ENCODE measurements at places on chromosomes 3 and 15. TPM values are rescaled to one million over a fixed set of nuclear protein-coding genes. Genes with fewer than 3 reads are reported as not detected.

- DNase-seq = no peak
- H3K36me3 ChIP-seq = no peaks in the 10 kb centered on the region
- no peaks in the 10 kb centered on the region for H3K4me1 ChIP-seq
- no peak overlapping the region for H3K27ac ChIP-seq
- no peak overlapping the region for H3K4me3 ChIP-seq
Observed at GRCh38 chr3:95595416-95596075, 1218.8 kb upstream of the EPHA6 start.

DNA sequence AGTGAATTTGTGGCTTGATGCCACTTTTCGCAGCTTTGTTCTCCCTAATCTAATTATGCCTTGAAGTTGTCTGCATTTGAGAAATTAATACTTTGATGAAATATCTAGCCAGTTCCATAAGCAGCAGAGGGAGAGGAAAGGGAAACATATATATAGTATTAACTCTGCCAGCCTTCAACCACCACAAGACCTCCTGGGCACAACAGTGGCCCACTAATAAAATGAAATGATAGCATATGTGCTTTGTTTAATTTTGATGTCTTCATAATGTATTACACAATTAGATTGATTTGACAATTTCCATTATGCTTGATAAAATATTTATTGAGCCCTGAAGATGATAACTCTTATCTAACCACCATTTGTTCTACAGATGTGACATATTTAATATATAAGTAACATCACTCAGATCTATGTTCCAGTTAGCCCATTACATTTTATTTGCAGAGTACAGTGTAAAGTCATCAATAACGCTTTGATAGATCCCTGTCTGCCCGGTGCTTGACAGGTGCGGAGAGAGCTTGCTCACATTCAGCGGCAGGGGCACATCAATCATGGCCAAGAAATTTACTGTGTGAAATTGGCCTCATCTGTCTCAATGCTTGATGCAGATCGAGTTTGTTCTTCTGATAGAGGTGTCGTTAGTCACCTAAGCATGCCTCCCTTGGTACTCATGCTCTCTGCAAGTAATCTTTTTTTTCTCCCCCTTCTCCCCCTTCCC, 187.4 kb downstream of the MECOM start:
- no peak overlapping the region for H3K27ac ChIP-seq
- no peak for DNase-seq
- H3K4me1 ChIP-seq = no peaks in the 10 kb centered on the region
- no peak overlapping the region for H3K4me3 ChIP-seq

GRCh38 chr3:65924762-65925161, 114.0 kb downstream of the MAGI1 start:
- H3K27ac ChIP-seq = no peak overlapping the region
- H3K36me3 ChIP-seq = no peaks in the 10 kb centered on the region
- H3K4me1 ChIP-seq = no peaks in the 10 kb centered on the region
- DNase-seq = no peak

DNA sequence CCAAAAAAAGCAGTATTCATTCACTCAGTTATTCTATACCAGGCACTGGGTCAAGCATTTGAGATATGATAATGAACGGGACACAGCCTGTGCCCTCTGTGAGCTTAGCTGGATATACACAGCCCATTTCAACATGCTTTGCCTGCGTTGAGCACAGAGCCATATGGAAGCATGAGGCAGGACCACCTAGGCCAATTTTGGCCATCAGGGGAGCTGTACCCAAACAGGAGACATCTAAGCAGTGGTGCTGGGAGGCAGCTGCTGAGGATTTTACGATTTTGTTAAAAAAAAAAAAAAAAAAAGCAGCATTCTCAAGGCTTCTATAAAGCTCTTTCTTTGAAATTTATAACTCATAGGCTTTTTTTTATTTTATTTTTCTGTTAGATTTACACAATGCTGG, 87.2 kb upstream of the SLC2A2 start:
- no peak overlapping the region for H3K27ac ChIP-seq
- peaks cover 24% of the 10 kb centered on the region for H3K36me3 ChIP-seq
- H3K4me3 ChIP-seq = no peak overlapping the region
- H3K27me3 ChIP-seq = no peaks in the 10 kb centered on the region

DUOX2 gene
- total RNA-seq = 0.02 TPM
